ENCODE measurements at places on chromosomes 5 and 9. TPM values are rescaled to one million over a fixed set of nuclear protein-coding genes. Genes with fewer than 3 reads are reported as not detected.
A peak's percentile ranks its signal among the peaks of the same experiment; 100 is the strongest.

The HTR4 gene
- not detected for total RNA-seq

DNA sequence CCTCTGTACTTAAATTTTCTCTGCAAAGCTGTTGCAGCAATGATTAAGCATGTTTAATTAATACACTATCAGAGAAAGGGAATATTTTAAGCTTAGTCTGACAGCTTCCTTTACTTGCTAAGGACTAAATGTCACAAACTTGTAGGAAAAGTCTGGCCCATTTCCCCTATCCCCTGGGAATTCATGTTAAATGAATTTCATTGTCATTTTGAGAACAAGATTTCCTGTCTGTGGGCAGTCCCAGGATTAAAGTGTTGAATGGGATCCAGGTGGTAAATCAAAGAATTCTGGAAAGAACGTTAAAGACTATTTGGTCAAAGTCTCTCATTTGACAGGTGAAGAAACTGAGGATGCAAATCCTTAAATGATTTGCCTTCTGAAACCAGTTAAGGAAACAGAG lies 214.8 kb downstream of the MPDZ start:
- DNase-seq, result no peak
- no peak overlapping the region for H3K4me3 ChIP-seq
- H3K27ac ChIP-seq, result no peak overlapping the region
- H3K27me3 ChIP-seq, result no peaks in the 10 kb centered on the region
- H3K36me3 ChIP-seq, result no peaks in the 10 kb centered on the region
- H3K4me1 ChIP-seq, result no peaks in the 10 kb centered on the region

DNA sequence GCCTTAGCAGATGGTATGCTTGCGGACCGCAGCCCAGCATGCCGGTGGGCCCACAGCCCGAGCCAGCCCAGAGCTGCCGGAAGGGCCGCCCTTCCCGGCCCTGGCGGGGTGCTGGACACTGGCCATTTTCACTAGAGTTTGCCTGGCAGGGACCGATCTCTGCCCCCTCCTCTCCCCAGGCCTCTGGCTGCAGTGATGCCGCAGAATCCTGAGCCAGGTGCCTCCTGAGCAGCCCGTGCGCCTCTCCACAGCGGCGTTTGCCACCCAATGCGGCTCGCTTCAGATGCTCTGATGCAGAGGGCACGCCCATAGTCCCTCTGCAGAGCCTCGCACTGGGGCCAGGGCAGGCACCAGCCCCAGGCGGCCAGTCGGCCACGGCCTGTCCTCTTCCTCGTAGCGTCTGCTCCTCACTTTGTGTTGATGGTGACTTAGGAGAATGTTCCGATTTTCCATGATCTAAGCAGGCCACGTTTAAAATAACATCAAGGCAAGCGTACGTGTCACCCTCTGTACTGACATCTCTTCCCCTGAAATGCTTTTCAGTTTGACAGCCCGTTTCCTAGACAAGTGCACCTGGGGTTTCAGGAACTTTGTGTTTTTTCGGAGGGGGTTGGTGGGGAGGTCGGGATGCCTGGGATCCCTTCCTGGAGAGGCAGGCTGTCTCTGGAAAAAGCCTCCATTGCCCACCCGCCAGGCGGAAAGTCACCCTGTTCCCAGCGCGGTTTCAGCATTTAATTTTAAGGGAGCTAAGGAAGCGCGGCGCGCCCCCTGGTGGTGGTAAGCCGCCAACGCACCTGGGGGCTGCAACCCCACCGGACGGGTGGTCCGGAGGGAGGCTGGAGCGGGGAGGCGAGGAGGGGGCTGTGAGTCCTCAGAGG lies 29.8 kb upstream of the HMCN2 start:
- peak; percentile 87 for DNase-seq
- no peak overlapping the region for H3K27ac ChIP-seq
- H3K36me3 ChIP-seq, result no peaks in the 10 kb centered on the region
- no peak overlapping the region for H3K4me3 ChIP-seq
- no peaks in the 10 kb centered on the region for H3K27me3 ChIP-seq

The OTP gene
- not detected for total RNA-seq

GRCh38 chr5:181161534-181162175 lies 14.3 kb downstream of the OR2V2 start:
- no peaks in the 10 kb centered on the region for H3K4me1 ChIP-seq
- no peak overlapping the region for H3K27ac ChIP-seq
- H3K36me3 ChIP-seq, result no peaks in the 10 kb centered on the region
- no peak overlapping the region for H3K4me3 ChIP-seq
